ENCODE measurements at places on chromosomes 7 and 10.

DNA sequence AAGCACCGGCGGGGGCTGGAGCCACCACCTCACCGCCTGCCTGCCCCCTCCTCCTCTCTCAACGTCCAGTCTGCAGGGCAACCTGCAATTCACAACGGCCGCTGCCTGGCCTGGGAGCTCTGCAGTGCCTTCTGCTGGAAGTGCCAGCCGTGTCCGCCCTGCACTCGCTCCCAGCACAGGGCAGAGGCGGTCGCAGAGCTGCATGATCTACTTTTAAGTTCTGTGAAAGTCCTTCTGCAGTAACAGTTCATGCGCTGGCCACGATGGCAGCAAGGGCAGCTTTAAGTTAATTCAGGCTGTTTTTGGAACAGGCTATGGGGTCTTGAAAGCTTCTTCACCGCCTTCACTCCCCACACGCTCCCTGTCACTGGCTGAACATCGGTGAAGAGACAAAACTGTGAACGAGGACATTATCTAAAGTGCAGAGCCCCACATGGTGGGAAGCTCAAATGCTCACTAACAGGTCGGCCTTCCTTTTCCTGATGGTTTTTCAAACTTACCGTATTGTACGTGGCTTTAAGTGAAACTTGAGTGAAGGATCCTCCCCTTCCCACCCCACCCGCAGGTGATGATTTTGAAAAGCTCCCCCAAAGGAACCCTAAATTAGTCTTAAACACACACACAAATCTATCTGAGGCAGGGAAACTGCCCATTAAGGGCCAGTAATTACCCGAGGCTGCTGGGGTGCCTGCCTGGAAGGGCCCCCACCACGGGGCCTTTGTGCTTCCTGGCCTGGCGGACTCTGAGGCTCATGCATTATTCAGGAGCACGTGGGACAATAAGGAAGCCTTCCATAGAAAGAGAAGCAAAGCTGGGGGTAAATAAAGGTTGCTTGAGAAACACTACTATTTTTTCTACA, 504.3 kb downstream of the DNAJB6 start:
- DNase-seq = peak; percentile 27

GRCh38 chr10:92753865-92754264, 64.1 kb downstream of the HHEX start:
- no peak for DNase-seq

- no peak for DNase-seq
These were observed 20.1 kb downstream of the PPP1R17 start for GRCh38 chr7:31707089-31707488.

DNA sequence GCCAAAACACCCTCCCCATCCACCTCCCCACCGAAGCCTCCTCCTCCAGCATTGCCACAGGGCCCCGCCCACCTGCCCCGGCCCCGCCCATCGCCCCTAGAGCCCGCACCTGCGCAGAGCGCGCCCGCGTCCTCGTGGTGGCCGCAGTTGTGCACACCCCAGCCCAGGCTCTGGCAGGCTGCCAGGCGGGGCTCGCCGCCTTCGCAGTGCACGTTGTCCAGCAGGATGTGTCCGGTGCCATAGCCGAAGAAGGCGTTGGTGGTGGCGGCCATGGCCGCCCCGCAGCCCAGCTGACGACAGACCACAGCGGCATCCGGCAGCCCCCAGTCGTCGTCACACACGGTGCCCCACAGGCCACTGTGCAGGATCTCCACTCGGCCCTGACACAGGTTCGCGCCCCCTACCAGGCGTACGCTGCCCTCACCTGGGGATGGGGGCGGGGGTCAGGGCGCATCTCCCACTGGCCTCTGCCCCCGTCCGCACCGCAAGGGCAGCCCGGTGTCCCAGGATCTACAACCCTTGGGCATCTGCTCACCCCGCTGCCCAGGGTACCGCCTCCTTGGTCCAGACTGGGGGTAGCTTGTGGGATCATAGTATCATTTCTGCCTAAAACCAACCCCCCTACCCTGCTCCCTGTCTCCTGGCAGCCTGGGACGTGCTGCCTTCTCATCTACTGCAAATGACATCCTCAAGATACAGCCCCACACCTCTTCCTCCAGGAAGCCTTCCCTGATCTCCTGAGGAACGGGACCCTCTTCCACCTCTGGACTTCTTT, 11.9 kb downstream of the SSC4D start:
- DNase-seq = peak; percentile 88

DNA sequence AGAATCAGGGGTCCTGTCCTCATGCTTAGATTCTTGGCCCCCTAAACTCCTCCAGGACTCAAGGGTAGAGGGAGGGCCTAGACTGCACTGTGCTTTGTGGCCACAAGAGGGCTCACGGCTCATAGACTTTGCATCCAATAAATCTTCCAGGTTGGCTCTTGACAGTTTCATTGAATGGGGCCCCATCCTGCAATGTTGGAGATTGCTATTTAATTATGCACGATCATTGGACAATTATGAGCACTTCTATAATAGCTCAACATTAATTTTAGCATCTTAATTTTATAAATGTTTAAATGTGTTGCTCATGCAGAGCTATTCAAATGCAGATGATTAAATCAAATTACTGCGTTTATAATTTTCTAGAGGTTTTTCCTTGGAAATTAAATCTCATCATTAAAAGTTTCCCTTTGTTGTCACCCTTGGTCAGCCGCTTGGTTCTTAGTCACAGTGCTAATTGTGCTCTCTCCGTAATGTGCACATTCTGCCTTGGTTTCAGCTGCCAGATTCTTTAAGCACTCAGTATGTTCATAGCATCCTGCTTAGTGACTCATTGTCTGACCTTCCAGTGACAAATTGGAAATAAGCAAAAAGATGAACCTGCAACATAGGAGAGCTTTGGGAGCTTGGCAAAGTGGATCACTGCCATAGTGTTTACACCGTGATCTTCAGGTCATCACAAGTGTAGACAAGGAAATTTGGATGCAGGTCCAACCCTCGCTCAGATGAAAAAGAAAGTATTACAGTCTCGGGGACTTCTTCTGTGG, 33.4 kb upstream of the PLPP4 start:
- peak; percentile 39 for DNase-seq

DNA sequence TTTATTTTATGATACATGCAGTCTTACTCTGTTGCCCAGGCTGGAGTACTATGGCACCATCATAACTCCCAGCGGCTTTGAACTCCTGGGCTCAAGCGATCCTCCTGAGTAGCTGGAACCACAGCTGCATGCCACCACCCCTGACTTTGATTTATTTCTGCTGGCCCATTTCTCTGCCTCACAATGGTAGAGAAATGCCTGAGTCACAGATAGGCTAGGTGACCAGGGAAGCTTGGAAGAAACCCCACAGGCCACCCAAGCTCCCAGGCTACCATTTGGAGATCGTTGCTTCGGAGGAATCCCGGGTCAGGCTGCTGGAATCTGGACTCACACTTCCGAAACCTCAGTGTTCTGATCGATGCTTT, 17.4 kb upstream of the BAIAP2L1 start:
- DNase-seq = no peak

GRCh38 chr7:50363327-50364060, 59.0 kb downstream of the IKZF1 start:
- no peak for DNase-seq

- DNase-seq = no peak
These were observed 3.8 kb downstream of the CDK6 start for GRCh38 chr7:92832534-92833023.

GRCh38 chr7:108623220-108623619, 53.5 kb downstream of the DNAJB9 start:
- no peak for DNase-seq

DNA sequence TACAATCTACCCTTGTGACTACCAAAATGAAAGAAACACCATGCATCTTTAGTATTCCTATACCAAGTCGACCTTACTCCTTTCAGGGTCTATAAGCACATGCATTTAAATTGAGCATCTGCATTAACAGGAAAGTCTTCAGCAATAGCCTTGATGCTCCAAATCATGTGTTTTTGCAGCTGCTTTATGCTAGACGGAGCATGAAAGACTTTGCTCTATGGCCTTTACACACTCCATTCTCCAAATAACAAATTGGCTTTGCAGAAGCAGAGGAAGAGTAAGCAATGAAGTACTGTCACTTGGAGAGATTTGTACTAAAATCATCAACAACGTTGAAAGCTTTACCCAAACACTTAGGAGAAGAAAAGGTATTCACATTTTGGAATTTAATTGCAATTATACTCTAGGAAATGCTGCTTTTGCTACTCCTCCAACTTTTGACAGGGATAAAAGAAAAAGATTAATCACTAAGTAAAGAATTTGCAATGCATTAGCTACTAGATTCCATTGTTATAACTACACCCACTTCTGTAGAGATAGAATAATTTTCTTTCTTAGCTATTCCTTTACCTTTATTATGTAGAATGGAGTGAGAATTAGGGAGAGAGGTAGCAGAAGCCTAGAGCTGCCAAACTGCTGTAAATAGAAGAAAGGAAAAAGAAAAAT, 131.8 kb downstream of the SEMA3E start:
- DNase-seq = no peak

GRCh38 chr7:158783595-158783994, 45.7 kb downstream of the ESYT2 start:
- no peak for DNase-seq

GRCh38 chr10:128230401-128230800, 104.2 kb upstream of the MKI67 start:
- no peak for DNase-seq

DNA sequence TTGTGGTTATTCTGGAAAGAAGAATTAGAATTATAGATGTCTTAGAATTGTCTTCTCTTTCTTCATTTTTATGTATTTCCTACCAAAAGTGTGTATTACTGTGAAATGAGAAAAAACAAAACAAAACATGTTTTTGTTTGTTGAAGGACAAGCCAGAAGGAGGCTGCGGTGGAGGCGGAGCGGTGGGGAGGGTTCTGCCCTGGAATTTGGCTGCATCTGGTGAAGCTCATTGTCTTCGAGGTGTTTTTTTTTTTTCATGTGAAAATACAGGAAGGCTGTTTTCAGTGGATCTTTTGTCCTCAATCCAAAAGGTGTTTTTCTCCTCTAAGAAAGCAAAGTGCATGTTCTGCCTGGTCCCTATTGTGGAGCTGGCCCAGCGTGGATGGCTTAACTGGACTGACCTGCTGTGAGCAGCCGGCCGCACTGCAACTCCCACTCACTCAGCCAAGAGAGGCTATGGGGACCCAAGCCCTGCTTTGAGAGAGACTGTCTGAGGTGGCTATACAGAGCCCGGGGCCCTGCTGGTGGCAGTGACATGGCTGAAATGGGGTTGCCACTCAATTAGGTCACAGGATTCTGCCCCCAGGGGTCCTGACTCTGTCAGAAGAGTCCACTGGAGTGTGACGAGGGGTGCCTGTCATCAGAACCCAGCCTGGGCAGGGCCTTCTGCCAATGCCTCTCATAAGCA, 184.9 kb upstream of the MKI67 start:
- no peak for DNase-seq

DNA sequence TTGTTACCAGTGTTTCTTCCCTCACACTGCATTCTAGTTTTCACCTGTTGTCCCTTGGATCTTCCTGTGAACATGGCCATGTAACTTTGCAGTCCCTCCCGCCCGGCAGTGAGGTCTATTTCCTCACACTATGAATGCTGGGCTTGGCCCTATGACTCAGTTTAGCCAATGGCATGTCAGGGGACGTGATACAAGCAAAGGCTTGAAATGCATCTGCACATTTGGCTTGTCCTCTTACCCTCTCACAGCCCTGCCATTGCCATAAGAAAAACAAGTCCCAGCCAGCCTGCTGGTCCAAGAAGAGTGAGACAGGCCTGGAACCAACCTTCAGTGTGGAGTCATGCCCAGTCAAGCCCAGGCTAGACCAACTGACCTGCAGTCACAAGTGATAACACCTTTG, 17.1 kb upstream of the EZH2 start:
- DNase-seq = no peak

DNA sequence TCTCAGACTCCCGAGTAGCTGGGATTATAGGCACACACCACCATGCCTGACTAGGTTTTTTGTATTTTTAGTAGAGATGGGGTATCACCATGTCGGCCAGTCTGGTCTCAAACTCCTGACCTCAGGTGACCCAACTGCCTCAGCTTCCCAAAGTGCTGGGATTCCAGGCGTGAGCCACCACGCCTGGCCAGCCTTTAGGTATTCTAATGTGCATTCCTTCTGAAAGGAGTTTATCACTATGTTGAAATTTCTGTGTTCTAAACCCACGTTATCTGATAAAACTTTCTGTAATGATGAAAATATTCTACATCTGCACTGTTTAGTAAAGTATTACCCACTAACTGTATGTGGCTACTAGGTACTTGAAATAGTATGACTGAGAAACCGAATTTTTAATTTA, 110.6 kb upstream of the IMMP2L start:
- no peak for DNase-seq

DNA sequence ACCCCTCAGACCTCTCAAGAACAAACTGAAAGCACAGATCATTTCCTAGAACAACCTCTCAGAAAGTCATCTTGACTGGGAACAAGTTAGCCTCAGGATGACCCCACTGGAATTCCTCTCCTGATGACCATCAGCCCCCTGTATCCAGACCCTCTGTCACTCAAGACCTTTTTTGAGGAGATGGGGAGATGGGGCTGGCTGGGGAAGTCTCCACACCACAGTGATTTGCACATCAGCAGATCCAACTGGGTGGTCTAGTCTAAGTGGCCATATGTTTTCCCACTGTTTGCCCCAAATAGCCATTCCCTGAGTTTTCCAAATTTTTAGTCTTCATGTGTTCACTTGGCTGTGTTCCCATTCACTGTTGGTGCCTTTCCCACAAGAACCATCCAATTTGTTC, 452.4 kb upstream of the NPVF start:
- no peak for DNase-seq

Measured in NCI-H1417 (cell line).